ENCODE measurements at places on chromosomes 7 and 10.

GRCh38 chr7:130135208-130136205, 65.2 kb downstream of the KLHDC10 start:
- DNase-seq, result peak; percentile 52

GRCh38 chr10:110487411-110488331, 10.0 kb upstream of the DUSP5 start:
- DNase-seq, result peak; percentile 89

DNA sequence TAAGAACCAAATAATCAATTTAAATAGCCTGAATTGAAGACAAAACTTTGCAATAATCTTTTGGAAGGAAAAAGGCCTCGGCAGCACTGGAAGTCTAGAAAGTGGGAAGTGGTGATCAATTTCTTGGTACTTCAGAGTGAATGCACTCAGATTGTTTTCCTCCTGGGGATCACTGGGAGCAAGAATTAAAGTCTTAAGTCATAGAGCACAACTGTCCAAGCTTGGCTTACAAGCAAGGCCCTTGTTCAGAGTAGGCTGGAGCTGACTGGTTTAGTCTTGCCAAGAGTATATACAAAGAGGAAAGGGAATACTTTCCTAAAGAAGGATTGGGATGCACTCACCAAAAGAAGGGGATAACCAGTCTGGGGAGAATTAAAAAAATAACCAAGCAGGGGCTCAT, 637.1 kb downstream of the CCSER2 start:
- no peak for DNase-seq

- no peak for DNase-seq
These were observed 23.8 kb downstream of the ZMIZ2 start for GRCh38 chr7:44772440-44772839.

DNA sequence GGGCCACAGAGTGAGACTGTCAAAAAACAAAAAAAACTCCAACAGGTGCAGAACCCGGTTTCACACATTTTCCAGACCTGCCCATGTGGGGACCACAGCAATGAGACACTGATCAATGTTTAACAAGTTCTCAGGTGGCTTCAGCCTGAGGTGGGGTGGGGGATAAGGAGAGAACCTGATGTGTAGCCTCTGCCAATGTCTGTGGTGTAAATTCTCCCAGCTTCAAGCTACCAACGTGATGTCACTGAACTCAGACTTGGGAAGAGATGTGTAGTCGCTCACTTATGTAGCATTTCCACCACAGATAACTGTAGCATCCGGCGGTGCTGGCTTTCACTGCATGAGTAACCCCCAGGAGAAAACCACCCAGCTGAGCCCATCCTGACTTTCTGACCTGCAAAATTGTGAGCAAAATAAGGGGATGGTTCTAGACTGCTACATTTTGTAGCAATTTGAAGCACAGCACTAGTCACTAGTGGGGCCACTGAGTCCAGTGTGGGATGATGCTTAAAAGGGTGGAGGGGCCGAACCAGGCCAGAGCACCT, 13.8 kb upstream of the TNRC18 start:
- no peak for DNase-seq

DNA sequence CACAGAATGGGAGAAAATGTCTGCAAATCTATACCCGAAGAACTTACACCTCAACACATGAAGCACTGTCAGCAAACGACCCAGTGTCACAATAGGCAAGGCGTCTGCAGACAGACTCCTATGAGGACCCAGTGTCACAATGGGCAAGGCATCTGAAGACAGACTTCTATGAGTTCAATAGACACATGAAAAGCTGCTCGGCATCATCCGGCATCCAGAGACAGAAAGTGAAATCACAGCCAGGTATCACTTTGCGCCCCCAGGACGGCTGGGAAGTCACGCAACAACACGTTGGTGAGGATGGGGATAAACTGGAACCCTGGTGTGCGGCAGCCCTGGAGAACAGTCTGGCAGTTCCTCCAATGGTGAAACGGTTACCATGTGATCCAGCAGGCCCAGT, 273.2 kb downstream of the ELFN1 start:
- no peak for DNase-seq

- DNase-seq, result no peak
These were observed 8.5 kb downstream of the LRRC18 start for GRCh38 chr10:48931188-48931587.

DNA sequence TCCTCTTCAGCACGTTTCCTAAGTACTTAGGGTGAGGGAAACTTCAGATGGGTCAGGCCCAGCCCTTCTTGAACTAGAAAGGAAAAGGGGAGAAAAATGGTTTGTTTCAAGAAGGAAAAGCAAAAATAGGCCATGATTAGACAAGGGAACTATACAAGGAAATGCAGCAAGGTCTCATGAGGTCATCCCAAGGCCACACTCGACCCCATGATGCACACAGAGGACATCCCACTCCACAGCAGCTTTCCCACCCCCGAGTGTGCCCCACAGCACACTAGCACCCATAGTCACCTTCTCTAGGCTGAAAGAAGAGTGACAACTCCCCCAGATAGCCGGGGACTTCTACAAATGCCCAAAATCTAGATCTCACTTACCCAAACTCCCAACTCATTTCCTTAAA, 173.4 kb downstream of the FAM107B start:
- no peak for DNase-seq

DNA sequence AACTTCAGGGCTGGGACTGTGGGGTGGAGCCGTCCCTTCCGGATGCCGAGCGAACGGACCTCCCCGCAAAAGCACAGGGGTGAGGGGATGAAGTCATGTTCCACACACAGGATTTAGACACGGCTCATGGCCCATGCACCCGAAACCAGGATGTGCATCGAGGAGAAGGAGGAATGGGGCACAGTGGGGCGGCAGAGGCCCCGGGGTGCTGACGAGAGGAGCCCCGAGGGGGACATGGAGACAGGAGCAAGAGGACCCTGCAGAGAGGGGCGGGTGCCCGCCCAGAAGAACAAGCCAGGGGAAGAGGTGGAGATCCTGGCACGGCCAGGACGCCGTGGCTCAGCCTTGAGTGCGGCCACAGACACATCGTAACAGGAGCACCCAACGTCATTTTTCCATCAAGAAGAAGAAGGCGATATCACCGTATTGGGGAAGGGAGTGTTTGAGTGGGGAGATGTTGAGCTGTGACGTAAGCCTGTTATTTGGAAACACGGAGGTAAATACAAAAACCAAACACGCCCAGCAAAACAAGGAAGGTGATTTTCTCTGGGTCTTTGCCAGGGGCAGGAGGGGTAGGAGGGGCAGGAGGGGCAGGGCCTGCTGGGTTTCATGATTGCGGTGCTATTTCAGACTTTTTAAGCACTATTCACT, 25.3 kb upstream of the FOXL3 start:
- DNase-seq, result peak; percentile 21

- DNase-seq, result no peak
These were observed 15.8 kb upstream of the MPP7 start for GRCh38 chr10:28318626-28319025.

GRCh38 chr10:88735661-88736060, 24.2 kb upstream of the LIPN start:
- peak; percentile 25 for DNase-seq

DNA sequence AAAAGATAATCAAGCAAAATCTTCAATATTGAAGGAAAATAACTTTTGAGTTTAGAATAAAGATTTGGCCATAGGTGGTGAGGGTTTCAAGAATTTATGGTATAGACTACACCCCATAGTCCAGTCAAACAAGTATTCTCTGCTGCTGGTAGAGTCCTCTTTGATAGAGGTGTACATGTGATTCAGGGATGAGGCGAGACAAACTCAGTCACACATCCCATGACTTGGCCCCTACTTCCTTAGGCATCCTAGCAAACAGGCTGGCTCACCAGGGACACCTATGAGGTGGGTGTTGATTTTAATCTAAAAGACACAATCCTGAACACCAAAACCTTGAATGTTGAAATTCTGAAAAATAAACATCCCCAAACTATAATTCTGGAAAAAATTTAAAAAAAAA, 78.1 kb upstream of the SLC25A13 start:
- no peak for DNase-seq

DNA sequence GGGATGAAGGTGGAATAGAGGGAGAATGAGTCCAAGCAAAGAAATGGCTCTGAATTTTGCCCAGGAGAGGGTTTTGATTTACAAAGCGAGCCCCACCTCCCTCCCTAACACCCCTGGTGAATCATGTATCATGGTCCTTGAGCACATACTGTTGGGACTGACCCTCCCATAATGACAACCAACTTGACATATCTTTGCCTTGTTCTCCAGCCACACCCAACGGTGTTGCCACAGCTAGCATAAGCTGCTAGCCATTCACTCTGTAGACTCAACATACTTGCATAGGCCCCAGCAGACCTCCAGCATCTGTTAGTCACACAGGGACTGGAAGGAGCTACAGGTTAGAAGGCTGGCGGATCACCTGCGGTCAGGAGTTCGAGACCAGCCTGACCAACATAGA, 538.5 kb downstream of the KCNMA1 start:
- DNase-seq, result no peak

DNA sequence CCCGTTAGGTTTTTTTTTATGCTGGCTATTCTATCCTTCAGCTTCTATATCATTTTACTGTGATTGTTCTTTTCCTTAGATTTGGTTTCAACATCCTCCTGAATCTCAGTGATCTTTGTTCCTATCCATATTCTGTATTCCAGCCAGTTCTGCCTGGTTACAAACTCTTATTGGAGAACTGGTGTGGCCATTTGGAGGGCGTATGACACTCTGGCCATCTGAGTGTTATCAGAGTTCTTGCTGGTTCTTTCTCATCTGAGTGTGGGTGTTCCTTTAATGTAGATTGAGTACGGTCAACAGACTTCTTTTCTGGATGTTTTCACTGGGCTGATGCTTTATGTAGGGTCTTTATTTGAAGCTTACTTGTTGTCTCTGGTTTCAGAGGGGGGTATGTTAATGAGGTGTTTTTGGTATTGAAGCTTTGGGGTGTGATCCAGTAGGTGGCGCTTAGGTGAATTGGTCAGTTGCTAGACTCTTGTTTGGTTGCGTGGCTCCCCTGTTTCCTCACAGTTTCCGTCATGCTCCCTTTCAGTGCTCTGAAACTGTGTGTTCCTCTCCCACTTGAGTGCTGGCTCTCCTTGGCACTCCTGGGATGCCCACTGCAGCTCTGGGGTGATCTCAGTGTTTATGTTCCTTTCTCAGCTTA, 80.7 kb downstream of the FANK1 start:
- no peak for DNase-seq

DNA sequence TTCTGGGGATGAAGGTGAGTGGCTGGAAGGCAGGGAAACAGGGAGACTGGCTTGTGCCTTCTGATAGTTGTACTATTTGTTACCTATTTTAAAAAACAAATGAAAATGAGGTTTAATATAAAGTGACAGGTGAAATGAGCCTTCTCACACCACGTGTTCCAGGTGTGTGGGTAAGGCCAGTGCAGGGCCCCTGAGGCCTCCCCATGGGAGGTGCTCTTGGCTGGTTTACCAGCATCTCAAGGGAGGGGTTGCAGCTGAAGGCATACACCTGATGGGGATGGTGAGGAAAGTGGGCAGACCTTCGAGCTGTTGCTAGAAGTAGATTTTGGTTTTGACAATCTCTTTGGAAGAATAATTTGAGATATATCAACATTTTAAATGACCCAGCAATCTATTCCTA, 103.6 kb downstream of the ARHGAP22 start:
- DNase-seq, result no peak
